ENCODE measurements at places on chromosomes 1 and 21. TPM values are rescaled to one million over a fixed set of nuclear protein-coding genes. Genes with fewer than 3 reads are reported as not detected.
A peak's percentile ranks its signal among the peaks of the same experiment; 100 is the strongest.

- DNase-seq = no peak
Measured at GRCh38 chr1:162168261-162168660, 98.8 kb downstream of the NOS1AP start.

GRCh38 chr21:16072737-16073136 is 343.0 kb downstream of the USP25 start:
- no peak for DNase-seq

DNA sequence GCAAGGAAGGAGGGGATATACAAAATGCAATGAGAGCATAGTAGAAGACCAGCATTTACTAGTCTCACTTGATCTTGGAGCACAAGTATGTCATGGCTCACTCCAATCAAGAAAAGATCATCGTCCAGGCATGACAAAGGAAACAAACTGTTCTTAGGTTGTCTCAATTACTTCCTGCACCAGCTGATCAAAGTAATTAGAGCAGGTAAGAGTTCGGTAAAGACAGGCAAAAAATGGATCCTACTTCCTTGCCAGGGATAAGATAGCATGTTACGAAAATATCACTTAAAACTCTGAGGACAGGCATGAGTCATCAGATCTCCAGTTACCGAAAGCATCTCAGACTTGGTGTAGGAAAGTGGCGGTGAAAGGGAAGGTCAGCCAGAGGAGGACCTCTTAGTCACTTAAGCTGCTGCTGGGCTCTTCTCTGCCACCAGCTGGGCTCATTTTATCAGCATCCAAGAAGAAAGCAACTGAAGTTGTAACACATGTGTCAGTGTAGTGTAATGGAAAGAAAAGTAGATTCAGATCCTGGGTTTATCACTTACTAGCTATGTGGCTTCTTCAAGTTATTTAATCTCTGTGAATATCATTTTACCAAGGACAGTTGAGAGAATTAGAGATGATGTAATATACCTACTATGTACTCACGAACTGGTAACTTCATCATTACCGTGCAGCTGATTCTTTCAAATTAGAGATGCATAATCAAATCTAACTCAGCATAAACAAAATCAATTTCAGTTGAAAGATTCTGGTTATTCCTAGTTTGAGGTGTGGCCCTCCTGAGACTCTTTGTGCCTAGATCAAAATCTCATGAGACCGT is 46.8 kb downstream of the XCL1 start:
- DNase-seq = peak; percentile 95

GRCh38 chr1:203480525-203481084 is 5.0 kb downstream of the PRELP start:
- DNase-seq = peak; percentile 91

GRCh38 chr1:202834771-202835547 is 24.2 kb downstream of the PCAT6 start:
- DNase-seq = no peak

GRCh38 chr21:15841856-15842564 is 112.2 kb downstream of the USP25 start:
- DNase-seq = peak; percentile 66

PTGER3 gene
- 0.07 TPM for total RNA-seq

KCNH1 gene
- 3.1 TPM for total RNA-seq

HMGN2 gene
- total RNA-seq = 453 TPM

Measured in HT1080 (cell line).